ENCODE measurements at places on chromosomes 4 and X.

DNA sequence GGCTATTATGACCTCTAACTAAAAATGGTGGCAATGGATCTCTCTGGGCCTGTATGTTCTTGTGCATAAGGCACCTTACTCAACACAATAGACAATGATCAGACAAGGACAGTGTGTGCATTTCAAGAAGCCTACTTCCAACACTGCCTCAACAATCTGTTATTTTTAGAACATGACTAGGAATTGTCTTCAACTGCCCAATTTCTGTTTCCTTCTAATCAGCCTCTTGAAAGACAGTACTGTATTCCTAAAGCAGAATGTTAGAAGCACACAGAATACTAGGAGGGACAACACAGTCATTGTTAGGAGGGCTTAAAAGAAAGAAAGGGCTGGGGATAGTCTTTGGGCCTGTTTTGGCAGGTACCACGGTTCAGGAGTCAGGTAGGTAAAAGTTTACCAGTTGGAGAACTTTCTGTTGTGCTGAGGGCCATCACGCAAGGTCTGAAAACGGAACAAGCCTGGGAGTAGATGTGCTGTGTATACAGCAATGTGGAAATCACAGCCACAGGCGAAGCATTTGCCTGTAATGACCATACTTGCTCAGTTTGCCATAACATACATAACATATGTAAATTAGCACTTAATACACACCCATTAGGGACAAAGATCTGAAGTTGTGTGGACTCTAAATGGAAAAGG, 100.8 kb upstream of the ATXN3L start:
- no peak for DNase-seq

GRCh38 chr4:58564695-58565475, 1454.7 kb upstream of the IGFBP7 start:
- DNase-seq = no peak

DNA sequence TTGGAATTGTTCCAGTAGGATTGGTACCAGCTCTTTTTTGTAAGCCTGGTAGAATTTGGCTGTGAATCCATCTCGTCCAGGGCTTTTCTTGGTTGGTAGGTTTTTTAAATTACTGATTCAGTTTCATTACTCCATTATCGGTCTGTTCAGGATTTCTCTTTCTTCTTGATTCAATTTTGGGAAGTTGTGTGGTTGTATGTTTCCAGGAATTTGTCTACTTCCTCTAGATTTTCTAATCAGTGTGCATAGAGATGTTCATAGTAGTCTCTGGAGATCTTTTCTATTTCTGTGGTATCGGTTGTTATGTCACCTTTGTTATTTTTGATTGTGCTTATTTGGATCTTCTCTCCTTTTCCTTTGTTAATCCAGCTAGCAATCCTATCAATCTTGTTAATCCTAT, 248.7 kb downstream of the ARHGAP10 start:
- peak; percentile 47 for DNase-seq

DNA sequence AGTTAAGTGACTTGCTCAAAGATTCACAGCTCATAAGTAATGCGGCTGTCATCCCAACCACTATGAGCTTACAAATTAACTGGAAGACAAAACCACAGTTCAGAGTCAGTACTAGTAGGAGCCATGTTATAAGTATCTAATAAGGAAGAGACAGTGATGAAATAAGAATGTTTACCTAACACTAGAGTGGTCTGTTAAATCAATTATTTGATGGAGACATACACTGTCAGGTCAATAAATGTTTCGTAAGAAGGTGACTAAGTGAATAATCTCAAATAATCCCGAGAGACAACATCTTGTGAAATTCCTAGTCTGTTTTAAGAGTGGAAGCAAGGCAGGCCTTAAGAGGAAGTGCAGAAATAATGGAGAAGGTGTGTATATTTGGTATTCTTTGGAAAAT, 25.8 kb upstream of the AMELX start:
- peak; percentile 5 for DNase-seq

- peak; percentile 15 for DNase-seq
Observed at GRCh38 chr4:18075823-18076433, 54.4 kb upstream of the LCORL start.

DNA sequence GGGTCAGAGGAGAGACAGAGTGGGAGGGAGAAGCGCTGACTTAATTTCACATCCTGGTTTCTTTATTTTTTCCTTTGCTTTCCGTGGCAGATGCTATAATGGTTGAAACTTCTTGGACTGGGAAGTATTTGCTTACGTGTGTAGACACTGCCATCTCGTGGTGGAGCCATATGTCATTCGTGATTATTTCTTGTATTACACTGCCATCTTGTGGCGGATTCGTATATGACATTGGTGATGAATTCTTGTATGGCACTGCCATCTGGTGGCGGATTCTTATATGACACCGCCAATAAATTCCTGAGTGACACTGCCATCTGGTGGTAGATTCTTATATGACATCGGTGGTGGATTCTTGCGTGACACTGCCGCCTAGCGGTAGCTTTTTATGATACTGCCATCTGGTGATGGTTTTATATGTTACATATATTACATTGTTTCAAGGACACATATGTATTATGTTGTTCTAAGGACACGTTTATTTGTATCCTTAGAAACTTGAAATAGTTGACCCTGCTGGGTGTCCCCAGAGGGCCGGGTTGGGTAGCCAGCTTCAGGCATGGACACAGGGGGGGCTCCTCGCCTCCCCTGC, 37.3 kb upstream of the CLCN4 start:
- DNase-seq = peak; percentile 70

GRCh38 chr4:12178614-12179610, 750.2 kb upstream of the HS3ST1 start:
- no peak for DNase-seq

- no peak for DNase-seq
Observed at GRCh38 chr4:3262208-3263052, 13.5 kb downstream of the MSANTD1 start.
